Hair follicular keratinocyte (primary cell): ENCODE measurements at places on chromosomes 2 and 18. TPM values are rescaled to one million over a fixed set of nuclear protein-coding genes. Genes with fewer than 3 reads are reported as not detected.

Gene IL1RN
- 16.9 and 21.4 TPM in 2 replicates for total RNA-seq

Gene SLC5A7
- not detected in 2 replicates for total RNA-seq

Gene TCF23
- 0.04 TPM in 1 of 2 replicates, not detected in the other for total RNA-seq

Gene NFU1
- total RNA-seq, result 55.9 and 72.1 TPM in 2 replicates

Gene LYPD6B
- total RNA-seq, result 1.9 and 4.9 TPM in 2 replicates

Gene ESPNL
- total RNA-seq, result 0.30 and 0.55 TPM in 2 replicates

Gene MC4R
- not detected in 2 replicates for total RNA-seq

Gene ALLC
- not detected in 2 replicates for total RNA-seq

Gene AQP12B
- total RNA-seq, result not detected in 2 replicates

Gene GALNT14
- 33.7 and 34.3 TPM in 2 replicates for total RNA-seq

Gene PLCD4
- total RNA-seq, result 14.6 and 16.5 TPM in 2 replicates

Gene NGEF
- 0.04 and 0.16 TPM in 2 replicates for total RNA-seq

Gene CRYBA2
- not detected in 2 replicates for total RNA-seq

Gene SERPINB13
- 2.6 and 8.0 TPM in 2 replicates for total RNA-seq

Gene GREB1L
- 1.8 and 3.6 TPM in 2 replicates for total RNA-seq

Gene ADD2
- 0.04 and 0.08 TPM in 2 replicates for total RNA-seq

Gene AMER3
- total RNA-seq, result not detected in 2 replicates

Gene PSMG2
- total RNA-seq, result 88.2 and 99.7 TPM in 2 replicates

Gene ITGAV
- 67.3 and 123 TPM in 2 replicates for total RNA-seq

Gene LBH
- total RNA-seq, result 2.4 and 7.7 TPM in 2 replicates

Gene DSEL
- 1.6 and 2.2 TPM in 2 replicates for total RNA-seq

Gene BOK
- total RNA-seq, result 36.3 and 41.2 TPM in 2 replicates

Gene SFTPB
- not detected in 2 replicates for total RNA-seq

Gene KRTCAP3
- total RNA-seq, result 29.4 and 52.9 TPM in 2 replicates

Gene IL36B
- not detected in 2 replicates for total RNA-seq

Gene CYS1
- 1.3 and 4.1 TPM in 2 replicates for total RNA-seq

Gene FBXO15
- not detected in 2 replicates for total RNA-seq

Gene BMP10
- total RNA-seq, result not detected in 2 replicates

Gene EFHD1
- total RNA-seq, result not detected in 2 replicates

Gene ARPC2
- total RNA-seq, result 709 and 716 TPM in 2 replicates

Gene SEMA4F
- 10.3 and 11.9 TPM in 2 replicates for total RNA-seq

Gene ABCG8
- not detected in 2 replicates for total RNA-seq

Gene EML6
- total RNA-seq, result 0.04 TPM in 1 of 2 replicates, not detected in the other

Gene SERPINB11
- total RNA-seq, result not detected in 2 replicates

Gene HAAO
- 0.15 TPM in 1 of 2 replicates, not detected in the other for total RNA-seq

Gene DCDC2C
- not detected in 2 replicates for total RNA-seq

Gene RNF125
- total RNA-seq, result 1.5 and 2.7 TPM in 2 replicates

Gene ADAM23
- total RNA-seq, result 0.72 and 5.1 TPM in 2 replicates

Gene PKDCC
- not detected in 2 replicates for total RNA-seq

Gene POTEC
- total RNA-seq, result not detected in 2 replicates

Gene SLC5A6
- 21.2 and 49.7 TPM in 2 replicates for total RNA-seq

Gene OR6B2
- not detected in 2 replicates for total RNA-seq

Gene RPRD1A
- 48.7 and 52.0 TPM in 2 replicates for total RNA-seq

Gene MREG
- 23.5 and 32.2 TPM in 2 replicates for total RNA-seq

Gene SEH1L
- 30.2 and 41.5 TPM in 2 replicates for total RNA-seq

Gene MC2R
- not detected in 2 replicates for total RNA-seq

Gene SCN2A
- total RNA-seq, result 0.23 and 0.42 TPM in 2 replicates

Gene RAB6D
- total RNA-seq, result not detected in 2 replicates

Gene CELF4
- total RNA-seq, result not detected in 2 replicates

Gene PELI1
- total RNA-seq, result 10.8 and 14.8 TPM in 2 replicates

Gene CNTNAP5
- not detected in 2 replicates for total RNA-seq

Gene ANKRD44
- 0.47 and 0.49 TPM in 2 replicates for total RNA-seq
